ENCODE measurements at places on chromosomes 1 and 21.
A peak's percentile ranks its signal among the peaks of the same experiment; 100 is the strongest.

GRCh38 chr1:151881479-151881878 lies 27.8 kb downstream of the THEM4 start:
- DNase-seq: no peak

DNA sequence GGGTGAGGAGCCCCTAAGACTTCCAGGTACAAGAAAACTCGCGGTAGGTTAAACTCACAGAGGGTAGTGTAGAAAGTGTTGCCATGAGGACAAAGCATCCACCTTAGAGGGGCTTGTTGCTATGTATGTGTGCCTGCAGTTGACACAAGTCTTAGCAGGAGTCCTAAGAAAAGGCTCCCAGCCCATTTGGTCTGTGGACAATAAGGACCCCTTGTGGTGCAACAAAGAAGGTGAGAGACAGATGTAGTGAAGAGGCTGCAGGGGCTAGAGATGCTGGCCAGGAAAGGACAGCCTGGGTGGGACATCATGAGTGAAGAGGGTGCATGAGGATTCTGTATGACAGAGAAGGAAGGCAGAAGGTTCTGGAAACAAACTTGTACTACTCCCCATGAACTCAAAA lies 36.3 kb upstream of the IL10 start:
- DNase-seq: peak; percentile 51

- no peak for DNase-seq
Measured at GRCh38 chr1:229893762-229894444, 173.1 kb upstream of the GALNT2 start.

DNA sequence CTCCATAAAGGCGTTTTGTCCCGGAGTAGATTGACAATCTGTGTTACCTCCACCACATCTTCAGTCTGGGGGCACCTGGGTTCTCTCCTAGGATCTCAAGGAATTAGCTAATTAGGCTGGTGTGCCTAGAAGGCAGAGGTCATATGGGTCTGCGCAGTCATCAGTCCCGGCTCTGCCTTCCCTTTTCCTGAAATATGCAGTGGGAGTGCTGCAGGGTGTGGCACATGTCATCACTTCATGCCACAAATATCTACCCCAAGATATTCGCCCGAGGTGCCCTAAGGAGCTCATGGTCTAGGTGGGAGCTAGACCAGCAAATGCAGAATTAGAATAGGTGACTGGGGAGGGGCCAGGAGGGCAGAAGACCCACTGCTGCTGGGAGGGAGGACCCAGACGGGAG lies 42.9 kb downstream of the ACTL8 start:
- DNase-seq: no peak

DNA sequence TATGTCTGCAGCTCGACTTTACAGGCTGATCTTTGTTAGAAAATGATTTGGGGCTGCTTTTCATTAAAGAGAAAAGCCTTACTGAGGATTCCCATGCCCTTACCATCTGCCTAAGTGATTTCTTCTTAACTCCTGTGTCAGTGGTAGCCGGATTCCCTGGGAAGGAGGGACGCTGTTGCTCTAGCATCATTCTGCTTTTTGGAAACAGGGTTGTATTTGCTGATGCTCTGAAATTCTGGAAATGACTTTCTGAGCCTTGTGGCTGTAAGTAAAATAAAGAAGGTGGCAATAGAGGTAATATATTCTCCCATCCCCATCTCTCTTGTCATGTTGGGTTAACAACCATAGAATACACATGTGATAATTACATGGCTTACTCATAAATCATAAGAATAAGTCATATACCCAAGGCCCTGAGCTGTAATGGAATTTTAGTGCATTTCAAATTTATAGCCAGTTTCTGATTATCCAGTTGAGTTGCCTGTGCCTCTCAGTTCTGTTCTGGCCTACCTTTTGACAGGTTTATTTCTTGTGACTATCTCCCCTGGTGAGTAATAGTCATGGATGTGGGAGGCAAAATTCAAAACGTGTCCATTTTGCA lies 74.4 kb downstream of the AK4 start:
- no peak for DNase-seq

GRCh38 chr1:220691053-220691684 lies 1.0 kb downstream of the C1orf115 start:
- DNase-seq: no peak

GRCh38 chr1:228417483-228418203 lies 982 bp upstream of the TRIM17 start:
- peak; percentile 94 for DNase-seq

GRCh38 chr1:3135073-3135702 lies 66.2 kb downstream of the PRDM16 start:
- DNase-seq: no peak

- DNase-seq: no peak
Measured at GRCh38 chr1:169300854-169301253, 66.7 kb downstream of the NME7 start.

DNA sequence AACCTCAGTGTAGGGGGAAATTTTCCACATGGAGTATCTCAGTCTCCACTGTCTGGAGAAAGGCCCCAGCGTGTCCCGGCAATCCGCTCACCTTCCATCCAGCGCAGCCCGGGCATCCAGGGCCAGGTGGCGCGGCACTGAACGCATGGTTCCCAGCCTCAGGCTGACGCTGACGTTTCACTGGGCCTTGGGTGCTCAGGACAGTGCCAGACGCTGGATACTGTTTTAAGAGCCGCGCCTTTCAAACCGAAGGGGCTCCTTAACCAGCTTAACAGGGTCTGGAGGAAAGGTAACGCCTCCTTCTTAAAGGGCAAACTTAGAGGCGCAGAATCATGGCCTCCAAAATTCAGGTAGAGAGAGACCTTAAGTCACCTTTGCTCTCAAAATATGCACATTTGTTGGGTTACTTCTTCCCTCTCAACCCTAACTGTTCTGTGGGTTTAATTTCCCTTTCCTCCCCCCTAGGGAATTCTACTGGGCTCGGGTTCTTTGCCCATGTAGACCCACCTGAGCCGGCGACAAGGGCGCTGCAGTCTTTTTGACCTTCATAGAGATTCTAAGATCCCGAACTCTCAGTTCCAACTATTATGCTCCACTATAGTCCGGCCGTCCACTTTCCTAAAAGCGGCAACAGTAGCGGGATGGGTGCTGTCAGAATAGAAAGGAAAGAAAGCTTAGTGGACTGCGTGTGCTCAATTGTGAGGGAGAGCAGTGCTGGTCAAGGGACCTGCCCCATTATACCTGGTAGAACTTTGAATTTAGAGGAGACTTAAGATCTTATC lies 3.5 kb upstream of the LHX9 start:
- DNase-seq: no peak

GRCh38 chr1:22414244-22414751 lies 37.4 kb upstream of the ZBTB40 start:
- no peak for DNase-seq

- DNase-seq: no peak
Measured at GRCh38 chr1:89881415-89882058, 60.7 kb downstream of the LRRC8D start.

- no peak for DNase-seq
Measured at GRCh38 chr1:198876371-198876871, 237.6 kb downstream of the PTPRC start.

GRCh38 chr1:5975133-5975880 lies 16.9 kb downstream of the NPHP4 start:
- DNase-seq: peak; percentile 55

GRCh38 chr1:48492392-48492791 lies 20.4 kb upstream of the SPATA6 start:
- DNase-seq: no peak

GRCh38 chr1:215458104-215458503 lies 109.0 kb upstream of the KCTD3 start:
- DNase-seq: no peak

- peak; percentile 76 for DNase-seq
Measured at GRCh38 chr21:44846485-44847260, 26.8 kb downstream of the PTTG1IP start.

DNA sequence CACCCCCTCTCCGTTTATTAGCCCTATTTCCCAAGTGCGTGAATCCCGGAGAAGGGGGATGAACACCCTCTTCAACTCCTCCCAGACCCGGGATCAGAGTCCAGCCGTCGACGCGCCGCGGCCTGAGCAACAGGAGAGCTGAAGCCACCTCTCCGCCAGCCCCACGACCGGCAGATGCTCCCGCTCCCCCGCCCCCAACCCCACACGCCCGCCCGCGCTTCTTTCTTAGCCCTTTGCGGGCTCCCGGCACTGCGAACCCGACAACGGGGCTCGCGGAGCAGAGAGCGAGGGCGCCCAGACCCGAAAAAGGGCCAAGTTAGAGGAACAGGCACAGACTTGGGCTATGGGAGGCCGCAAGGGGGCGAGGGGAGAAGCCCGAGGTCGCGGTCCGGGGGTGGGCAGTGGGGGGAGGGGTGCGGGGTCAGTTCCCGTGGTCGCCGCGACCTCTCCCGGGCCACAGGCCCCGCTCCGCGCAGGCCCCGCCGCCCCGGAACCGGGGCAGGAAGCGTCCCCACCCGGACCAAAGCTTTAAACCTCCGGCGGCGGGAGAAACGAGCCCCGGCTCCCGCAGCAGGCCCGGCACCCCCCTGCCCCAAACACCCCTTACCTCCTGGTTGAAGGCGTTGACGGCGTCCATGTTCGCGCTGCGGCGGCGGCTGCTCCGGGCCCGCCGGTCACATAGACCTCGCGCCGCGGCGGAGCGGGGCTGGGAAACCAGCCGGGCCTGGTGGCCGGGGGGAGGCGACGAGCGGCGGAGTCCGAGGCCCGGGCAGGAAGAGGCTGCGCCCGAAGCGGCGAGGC lies 662 bp downstream of the SCAF4 start:
- peak; percentile 19 for DNase-seq

DNA sequence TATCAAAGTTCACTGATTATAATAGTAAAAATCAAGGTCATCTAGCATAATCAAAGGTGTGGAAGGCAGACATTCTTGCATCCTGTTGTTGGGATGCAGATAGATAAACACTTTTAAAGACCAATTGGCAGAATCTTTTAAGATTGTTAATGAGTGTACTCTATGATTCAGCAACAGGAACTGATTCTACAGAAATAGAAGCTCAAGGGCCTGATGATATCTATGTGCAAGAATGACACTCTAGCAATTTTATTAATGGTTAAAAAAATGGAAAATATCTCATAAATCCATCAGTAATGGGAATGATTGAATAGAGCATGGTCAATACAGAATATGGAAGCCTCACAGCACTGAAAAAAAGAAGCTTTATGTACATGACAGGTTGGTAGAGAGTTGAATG lies 2.2 kb upstream of the ATP1A4 start:
- no peak for DNase-seq

- DNase-seq: no peak
Measured at GRCh38 chr1:64269558-64269884, 66.1 kb downstream of the UBE2U start.

GRCh38 chr1:41530411-41530810 lies 45.9 kb upstream of the EDN2 start:
- DNase-seq: no peak

DNA sequence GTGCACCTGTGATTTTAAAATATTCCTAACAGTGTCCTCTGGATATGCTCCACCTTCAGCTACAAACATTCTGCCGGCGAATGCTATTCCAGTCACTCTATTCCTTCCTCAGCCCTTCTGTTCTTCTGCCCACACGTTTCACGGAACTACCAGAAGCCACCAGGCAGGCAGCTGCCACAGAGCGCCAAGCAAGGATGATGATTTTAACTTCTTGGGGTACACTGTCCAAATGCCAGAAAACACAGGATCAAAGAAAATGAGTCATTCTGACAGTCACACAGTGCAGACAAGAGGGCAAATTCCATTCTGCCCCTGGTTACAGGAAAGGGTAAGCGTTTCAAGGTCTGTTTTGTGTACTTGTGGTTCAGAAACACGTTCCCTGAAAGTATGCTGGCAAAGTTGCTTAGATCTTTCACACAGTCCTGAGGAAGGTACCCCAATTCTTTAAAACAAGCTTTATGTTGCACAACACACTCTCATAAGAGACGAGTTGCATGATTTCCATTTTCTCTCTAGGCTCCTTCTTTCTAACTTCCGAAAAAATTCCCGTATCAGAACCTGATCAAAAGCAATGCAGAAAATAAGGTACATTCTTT lies 508.3 kb upstream of the PKN2 start:
- no peak for DNase-seq

GRCh38 chr1:172069534-172069933 lies 228.2 kb downstream of the DNM3 start:
- no peak for DNase-seq

GRCh38 chr1:108955881-108956280 lies 7.4 kb downstream of the CLCC1 start:
- DNase-seq: no peak

GRCh38 chr1:112251766-112252506 lies 144.1 kb upstream of the CTTNBP2NL start:
- DNase-seq: no peak

DNA sequence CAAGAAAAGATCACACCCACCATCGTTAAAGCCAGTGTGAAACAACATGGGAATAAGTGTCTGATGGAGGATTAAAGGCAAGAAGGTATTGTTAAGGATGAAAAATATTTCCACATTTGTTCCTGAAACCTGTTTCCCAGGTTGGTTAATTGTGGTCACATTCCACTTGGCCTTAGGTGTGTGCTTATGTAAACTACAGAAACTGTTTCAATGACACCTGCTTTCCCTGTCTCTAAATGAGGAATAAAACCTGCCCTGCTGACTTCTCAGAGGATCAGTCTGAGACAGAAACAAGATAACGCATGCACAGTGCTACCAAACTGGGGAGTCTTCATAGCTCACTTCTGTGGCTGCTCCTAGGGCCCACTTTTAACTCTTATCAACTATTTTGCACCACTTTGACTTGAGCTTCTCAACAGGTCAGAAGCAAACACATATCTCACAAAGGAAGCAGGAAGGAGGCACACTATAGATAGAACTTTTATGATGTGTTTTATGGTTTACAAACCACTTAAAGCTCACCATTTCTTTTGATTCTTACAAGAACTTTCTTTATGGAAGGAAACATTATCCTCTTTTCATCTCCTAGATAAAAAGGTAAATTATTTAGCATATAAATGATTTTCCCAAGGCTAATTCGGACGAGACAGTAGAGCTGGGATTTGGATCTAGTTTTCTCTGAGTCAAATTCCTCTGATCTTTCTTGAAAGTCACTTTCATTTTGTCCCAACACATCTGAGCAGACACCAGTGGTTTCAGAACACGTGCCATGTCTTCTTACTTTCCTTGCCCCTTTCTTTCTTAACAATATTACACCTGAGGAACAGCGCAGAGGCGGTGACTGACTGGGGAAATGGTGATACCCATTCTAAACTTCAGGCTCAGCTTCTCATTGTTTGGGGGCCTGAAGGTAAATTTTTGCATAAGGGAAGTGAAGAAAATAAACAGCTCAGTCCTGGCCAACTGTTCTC lies 33.4 kb downstream of the CYP2J2 start:
- DNase-seq: no peak

- no peak for DNase-seq
Measured at GRCh38 chr1:206739411-206740076, 31.0 kb upstream of the IL19 start.

- DNase-seq: peak; percentile 27
Measured at GRCh38 chr1:62076286-62076685, 118.4 kb upstream of the L1TD1 start.

- DNase-seq: no peak
Measured at GRCh38 chr1:226590614-226591013, 42.0 kb downstream of the STUM start.

- DNase-seq: no peak
Measured at GRCh38 chr1:34444516-34444915, 267.8 kb downstream of the C1orf94 start.

- DNase-seq: no peak
Measured at GRCh38 chr1:50973875-50974617, 4.0 kb downstream of the CDKN2C start.

GRCh38 chr1:7642781-7643529 lies 128.1 kb upstream of the VAMP3 start:
- no peak for DNase-seq

GRCh38 chr1:8642114-8642513 lies 175.3 kb downstream of the RERE start:
- DNase-seq: no peak

All from hematopoietic multipotent progenitor cell treated with erythropoietin and hydrocortisone succinate and interleukin-3 and kit ligand, for 8 days (in vitro differentiated cells).